ENCODE measurements at places on chromosomes 4 and X.

GRCh38 chrX:69066966-69067525 lies 98.2 kb downstream of the PJA1 start:
- DNase-seq: no peak

GRCh38 chr4:36304138-36304681 lies 22.8 kb downstream of the DTHD1 start:
- DNase-seq: no peak

GRCh38 chrX:129529685-129530281 lies 6.5 kb upstream of the SMARCA1 start:
- DNase-seq: no peak

DNA sequence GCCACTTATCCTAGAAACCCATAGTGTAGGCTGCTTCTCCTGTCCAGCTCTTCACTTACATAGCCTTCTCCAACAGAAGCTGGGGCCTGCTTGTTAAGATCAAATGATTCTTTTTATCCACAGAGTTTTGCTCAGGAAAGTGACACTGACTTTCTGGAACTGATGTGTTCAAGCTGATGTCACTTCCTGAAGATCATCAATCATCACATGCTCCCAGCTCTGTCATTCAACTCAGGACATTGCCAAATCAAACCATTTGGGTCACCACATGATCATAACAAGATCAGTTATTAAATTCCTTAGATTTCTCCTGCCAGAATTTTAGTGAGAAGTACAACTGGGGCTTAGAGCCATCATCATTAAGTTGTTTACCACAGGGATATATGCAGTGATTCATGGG lies 39.4 kb downstream of the GLRA3 start:
- no peak for DNase-seq

GRCh38 chr4:80252427-80252826 lies 14.0 kb upstream of the FGF5 start:
- DNase-seq: no peak

- DNase-seq: no peak
These were observed 549.1 kb downstream of the ANKRD50 start for GRCh38 chr4:124163401-124163800.

DNA sequence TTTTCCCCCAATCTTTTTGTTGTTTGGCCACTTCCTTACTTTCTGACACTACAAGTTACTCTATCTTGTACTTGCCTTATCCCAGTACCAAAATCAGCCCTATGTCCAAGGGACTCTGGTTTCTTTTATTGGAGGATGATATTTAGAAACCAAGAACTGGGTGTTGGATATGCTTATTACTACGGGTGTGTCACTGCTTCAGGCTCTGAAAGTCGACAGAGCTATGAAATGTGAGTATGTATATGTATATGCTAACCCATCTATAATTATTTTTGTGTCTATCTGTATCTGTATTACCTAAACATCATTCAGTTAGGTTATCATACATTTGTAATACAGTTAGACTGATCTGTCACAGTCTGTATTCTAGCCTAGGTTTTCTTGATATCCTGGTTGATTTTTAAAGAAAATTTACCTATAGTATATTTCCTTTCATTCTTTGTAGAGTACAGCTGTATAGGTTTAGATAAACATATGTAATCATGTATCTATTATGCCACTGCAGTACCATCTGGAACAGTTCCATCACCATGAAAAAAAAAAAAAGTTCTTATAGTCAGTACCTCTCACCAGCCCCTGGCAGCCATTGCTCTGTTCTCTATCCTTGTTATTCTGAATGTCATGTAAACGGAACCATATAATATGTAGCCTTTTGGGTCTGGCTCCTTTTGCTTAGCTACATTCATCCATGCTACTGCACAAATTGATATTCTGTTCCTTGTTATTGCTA lies 18.1 kb downstream of the SEC24B start:
- no peak for DNase-seq

DNA sequence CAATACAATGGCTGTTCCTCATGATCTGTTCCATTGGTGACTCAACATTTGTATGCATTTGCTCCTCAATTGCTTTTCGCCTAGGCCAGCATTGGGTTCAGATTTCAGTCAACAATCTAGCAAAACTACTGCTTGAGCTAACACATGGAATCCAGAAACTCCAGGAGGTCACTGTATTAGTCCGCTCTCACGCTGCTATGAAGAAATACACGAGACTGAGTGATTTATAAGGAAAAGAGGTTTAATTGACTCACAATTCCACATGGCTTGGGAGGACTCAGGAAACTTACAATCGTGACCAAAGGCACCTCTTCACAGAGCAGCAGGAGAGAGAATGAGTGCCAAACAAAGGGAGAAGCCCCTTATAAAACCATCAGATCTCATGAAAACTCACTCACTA lies 67.1 kb downstream of the RXFP1 start:
- DNase-seq: no peak

DNA sequence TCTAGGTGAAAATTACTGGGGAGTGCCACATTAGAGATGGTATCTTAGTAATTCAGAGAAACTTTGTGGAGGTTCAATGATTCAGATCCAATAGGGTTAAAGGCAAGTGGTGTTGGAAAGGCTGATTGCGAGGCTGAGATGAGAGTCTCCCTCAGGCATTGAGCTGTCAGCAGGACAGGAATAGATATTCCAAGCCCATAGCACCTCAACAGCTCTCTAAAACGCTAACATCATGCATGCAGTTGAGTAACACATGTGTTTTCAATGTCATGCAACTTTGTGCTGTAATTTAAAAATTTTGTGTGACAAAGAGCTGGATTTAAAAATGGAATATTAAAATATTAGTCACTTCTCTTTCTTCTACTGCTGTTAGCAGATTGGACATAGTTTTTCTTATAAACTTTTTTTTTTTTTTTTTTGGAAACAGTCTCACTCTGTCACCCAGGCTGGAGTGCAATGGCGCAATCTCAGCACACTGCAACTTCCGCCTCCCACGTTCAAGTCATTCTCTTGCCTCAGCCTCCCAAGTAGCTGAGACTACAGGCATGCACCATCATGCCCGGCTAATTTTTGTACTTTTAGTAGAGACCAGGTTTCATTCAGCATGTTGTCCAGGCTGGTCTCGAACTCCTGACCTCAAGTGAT lies 173.5 kb upstream of the C1QTNF7 start:
- no peak for DNase-seq

GRCh38 chr4:62194342-62194741 lies 994.2 kb downstream of the ADGRL3 start:
- no peak for DNase-seq

DNA sequence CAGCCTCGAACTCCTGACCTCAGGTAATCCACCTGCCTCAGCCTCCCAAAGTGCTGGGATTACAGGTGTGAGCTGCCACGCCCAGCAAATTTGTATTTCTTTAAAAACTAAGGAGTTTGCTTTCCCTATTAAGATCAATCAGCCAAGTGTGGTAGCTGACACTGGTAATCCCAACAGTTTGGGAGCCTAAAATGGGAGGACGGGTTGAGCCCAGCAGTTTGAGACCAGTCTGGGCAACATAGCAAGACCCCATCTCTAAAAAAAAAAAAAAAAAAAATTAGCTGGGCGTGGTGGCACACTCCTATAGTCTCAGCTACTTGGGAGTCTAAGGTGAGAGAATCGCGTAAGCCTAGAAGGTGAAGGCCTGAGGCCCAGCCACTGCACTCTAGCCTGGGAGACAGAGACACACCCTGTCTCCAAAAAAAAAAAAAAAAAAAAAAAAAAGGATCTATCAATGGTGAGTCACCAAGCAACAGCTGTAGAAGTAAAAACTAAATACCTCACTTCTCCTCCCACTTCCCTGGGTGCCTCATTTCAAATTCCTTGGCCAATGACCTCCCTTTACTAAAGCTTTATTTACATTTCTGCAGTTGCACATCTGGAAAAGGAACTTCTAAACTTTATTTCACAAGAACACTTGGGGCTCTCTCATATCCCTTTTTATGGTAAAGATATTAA lies 54.5 kb downstream of the LDB2 start:
- peak; percentile 45 for DNase-seq

DNA sequence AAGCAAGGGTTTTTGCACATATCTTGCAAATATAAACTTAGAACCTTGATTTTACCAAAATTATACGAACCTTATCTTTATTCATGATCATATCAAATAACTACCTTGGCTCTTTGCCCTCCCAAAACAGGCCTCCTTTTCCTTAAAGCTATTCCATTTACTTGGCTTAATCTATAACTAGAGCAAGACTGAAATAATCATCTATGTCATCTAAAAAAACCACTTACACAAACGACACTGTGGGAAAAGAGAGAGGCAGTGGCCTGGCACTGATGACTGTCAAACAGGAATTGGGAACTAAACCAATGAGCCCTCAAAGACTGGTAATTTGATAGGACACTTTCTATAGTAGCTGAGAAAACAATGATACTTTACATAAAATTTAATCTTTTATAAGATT lies 11.7 kb upstream of the PTPN13 start:
- no peak for DNase-seq

GRCh38 chrX:108582151-108582550 lies 142.5 kb downstream of the COL4A5 start:
- no peak for DNase-seq

DNA sequence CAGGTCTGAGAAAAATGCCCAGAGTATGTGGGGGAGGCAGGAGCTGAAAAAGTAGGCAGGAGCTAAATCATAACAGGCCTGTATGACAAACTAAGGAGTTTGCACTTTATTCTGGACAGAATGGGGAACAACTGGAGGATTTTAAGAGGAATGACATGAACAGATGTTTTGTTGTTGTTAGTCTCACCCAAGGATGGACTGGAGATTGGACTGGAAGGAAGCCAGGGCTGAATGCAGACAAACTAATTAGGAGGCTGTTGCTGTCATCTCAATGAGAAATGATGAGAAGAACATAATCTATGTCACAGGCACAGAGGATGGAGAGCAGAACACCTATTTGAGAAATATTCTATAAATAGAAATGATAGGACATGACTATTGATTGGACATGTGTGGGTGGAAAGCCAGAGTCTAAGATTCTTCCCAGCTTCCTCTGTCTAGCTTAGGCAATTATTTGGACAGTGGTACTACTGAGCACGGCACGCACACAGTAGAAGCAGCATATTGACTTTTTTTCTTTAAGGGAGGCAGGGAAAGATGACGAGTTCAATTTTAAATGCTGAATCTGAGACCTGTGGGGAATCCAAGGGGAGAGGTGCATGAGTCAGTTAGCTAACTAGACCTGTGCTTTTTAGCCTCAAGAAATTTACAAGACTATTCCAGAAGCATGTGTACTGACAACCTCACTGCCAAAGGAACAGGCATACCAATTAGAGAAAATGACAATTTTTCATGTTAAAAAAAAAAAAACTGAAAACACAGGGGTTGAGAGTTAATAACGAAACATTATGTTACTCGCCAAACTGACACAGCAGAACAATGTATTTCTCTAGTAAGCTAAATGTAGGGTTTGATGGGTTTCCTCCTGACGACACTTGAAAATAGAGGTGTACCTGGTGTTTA lies 963 bp upstream of the USO1 start:
- peak; percentile 9 for DNase-seq

DNA sequence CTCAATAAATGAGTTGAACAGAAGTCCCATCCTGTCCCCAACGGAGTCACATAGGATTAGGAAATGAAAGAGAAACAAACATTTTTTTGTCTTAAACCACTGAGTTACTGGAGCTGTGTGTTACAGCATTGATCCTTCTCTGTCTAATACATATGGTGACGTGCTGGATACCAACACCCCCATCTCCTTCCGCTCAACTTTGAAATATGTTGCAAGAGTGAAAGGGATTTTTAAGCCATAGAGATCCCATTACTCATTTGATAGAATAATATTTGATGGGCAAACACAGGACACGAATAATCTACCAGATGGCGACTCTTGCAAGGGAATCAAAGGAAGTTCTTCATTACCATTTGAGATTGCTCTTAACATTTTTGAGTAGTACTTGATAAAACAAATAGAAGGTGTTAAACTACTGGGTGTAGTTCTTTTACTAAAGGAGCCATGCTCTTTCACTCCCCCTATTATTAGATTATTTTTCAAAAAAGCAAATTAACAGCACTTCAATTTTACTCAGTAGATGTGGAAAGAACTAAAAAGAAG lies 140.5 kb downstream of the PACRGL start:
- DNase-seq: no peak

DNA sequence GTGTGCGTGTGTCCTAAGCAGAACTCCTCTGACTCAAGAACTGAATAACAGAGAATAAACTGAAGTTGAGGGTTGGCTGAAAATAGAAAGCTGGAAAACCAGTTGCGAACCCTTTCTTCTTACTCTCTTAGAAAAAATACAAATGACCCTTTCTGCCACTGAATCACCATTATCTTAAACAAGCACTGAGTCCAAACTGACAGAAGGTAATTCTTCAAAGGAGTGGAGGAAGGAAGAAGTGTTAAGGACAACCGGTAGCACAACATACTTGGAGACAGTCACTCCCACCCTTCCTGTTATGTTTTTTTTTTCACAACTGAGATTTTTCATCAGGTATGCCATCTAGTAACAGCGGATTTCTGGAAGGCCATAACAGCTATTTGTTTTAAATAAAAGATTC lies 38.1 kb downstream of the HELQ start:
- DNase-seq: no peak

DNA sequence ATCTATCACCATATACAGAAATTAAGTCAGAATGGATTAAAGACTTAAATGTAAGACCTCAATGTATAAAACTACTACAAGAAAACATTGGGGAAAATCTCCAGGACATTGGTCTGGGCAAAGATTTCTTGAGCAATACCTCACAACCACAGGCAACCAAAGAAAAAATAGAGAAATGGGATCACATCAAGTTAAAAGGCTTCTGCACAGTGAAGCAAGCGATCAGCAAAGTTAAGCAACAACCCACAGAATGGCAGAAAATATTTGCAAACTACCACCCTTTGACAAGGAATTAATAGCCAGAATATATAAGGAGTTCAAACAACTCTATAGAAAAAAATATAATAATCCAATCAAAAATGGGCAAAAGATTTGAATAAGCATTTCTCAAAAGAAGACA lies 236.9 kb upstream of the EMCN start:
- no peak for DNase-seq

DNA sequence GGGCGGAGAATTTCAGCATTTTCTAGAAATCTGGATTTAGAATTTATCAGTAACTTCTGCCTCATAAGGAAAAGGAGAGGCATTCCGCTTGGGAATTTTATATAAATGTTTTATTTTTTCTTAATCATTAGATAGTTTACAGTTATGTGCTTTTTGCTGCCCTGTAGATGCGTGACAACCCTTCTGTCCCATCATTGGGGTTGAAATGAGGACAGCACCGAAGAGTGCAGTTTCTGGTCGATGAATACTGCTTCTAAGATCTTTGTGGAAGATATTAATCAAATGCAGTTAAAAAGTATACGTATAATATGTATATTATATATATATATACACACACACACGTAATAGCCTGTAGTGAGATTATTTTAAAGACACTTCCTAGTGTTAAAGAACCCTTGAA lies 1.5 kb downstream of the RBPJ start:
- DNase-seq: no peak

- no peak for DNase-seq
These were observed 132.8 kb upstream of the BMP3 start for GRCh38 chr4:80897537-80898303.

- DNase-seq: no peak
These were observed 116.2 kb upstream of the LNX1 start for GRCh38 chr4:53707491-53707890.

DNA sequence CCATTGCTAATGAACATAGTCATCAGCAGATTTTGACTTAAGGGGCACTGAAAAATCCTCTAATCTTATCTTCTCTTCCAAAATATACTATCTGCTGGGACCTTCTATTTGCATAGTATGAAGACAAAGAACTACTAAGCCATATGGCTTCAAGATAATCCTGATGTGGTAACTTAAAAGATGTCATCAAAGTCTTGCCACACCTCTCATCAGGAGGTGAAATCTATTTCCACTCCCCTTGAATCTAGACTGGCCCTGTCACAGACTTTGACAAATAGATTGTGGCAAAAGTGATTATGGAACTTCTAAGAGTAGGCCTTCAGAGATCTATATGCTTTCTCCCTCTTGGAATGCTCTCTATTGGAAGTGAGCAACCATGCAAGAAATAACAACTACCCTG lies 27.3 kb upstream of the TET2 start:
- no peak for DNase-seq
